ENCODE measurements at places on chromosomes 1 and 21. TPM values are rescaled to one million over a fixed set of nuclear protein-coding genes. Genes with fewer than 3 reads are reported as not detected.

Gene ATAD3C
- 0.44 TPM for total RNA-seq

Gene CYP4B1
- total RNA-seq = not detected

Gene C8A
- not detected for total RNA-seq

DNA sequence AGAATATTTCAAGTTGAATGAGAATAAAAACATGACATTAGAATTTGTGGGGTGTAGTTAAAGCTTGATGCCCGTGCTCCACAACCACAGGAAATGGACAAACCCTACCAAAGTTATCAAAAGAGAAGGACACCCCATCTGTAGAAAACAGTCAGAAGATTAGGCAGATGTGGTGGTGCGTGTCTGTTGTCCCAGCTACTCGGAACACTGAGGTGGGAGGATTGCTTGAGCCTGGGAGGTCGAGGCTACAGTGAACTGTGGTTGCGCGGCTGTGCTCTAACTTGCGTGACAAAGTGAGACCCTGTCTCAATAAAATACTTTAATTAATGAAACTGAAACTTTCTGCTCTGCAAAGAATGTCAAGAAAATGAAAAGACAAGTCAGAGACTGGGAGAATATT, 1.5 kb upstream of the SPATC1L start:
- peaks cover 38% of the 10 kb centered on the region for H3K4me1 ChIP-seq
- no peaks in the 10 kb centered on the region for H3K27me3 ChIP-seq
- H3K27ac ChIP-seq = peak overlapping the region; percentile 38
- DNase-seq = no peak

DNA sequence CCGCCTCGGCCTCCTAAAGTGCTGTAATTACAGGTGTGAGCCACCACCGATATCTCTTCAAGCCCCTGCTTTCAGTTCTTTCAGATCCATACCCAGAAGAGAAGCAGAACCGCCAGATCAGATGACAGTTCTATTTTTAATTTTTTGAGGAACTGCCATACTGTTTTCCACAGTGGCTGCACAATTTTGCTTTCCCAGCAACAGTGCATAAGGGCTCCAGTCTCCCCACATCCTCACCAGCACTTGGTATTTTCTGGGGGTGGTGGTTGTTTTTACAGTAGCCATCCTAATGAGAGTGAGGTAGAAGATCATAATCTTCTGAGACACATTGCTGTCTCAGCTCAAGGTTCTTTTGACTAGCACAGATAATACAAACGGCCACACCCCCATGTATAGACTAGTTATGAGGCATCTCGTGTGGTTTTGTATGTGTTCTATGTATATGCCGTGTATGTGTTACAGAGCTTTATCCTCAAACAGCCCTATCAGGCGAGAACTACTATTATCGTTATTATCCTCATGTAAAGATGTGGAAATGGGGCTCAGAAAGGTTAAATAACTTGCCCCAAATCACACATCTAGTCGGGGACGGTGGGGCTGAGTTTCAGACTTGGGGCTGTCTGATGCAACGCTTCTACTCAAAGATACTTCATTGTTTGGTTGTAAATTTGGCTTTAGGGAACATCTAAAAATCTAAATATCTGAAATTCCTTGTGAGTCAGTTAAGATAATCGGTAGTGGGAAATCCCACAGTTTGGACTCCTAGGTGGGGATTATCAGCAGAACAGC, 12.0 kb downstream of the FHAD1 start:
- H3K27me3 ChIP-seq = peaks cover 53% of the 10 kb centered on the region
- H3K4me3 ChIP-seq = no peak overlapping the region
- H3K27ac ChIP-seq = no peak overlapping the region
- peak; percentile 27 for DNase-seq

DNA sequence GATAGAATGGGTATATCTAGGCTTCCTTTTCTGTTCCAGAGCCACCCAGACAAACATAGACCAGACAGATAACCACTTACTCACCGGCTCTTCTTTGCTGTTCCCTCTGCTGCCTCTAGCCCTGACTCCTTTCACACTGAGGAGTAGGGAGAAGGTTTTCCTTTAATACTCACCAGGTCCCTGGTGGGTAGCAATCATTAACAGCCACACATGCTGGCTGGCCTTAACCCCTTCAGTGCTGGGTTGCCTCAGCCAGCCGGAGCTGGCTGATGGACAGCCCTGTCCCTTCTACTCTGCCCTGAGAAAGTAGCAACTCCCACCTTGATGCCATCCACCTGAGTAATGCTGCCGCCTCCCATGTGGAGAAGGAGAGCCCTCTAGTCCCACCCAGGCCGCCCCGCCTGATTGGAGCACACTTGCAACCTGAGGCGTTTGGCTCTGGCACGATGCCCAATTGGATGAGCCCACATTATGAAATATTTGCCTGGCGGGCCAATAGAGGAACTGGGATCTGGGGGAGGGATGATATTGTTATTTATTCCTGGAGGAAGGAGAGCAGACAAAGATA, 71.6 kb downstream of the PLEKHA6 start:
- H3K36me3 ChIP-seq = no peaks in the 10 kb centered on the region
- H3K4me3 ChIP-seq = no peak overlapping the region
- DNase-seq = no peak
- peaks cover 29% of the 10 kb centered on the region for H3K4me1 ChIP-seq

DNA sequence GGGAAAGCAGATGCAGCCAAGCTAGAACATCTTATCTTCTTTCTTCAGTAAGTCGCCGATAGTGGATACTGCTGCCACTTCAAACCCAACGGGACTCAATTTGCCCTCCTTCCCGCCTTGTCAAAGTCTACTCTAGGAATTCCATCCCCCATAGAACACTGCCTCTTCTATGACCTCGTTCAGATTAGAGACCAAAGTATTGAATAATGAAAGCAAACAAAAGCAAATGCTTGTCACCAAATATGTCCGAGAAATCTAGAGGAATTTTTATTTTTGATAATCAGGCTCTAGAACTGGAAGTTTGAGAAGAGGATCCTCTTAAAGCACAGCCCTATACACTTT, 853 bp upstream of the RRAGC start:
- H3K36me3 ChIP-seq = peaks cover 10% of the 10 kb centered on the region
- H3K4me3 ChIP-seq = peak overlapping the region; percentile 95
- no peak for DNase-seq
- H3K4me1 ChIP-seq = peaks cover 60% of the 10 kb centered on the region

DNA sequence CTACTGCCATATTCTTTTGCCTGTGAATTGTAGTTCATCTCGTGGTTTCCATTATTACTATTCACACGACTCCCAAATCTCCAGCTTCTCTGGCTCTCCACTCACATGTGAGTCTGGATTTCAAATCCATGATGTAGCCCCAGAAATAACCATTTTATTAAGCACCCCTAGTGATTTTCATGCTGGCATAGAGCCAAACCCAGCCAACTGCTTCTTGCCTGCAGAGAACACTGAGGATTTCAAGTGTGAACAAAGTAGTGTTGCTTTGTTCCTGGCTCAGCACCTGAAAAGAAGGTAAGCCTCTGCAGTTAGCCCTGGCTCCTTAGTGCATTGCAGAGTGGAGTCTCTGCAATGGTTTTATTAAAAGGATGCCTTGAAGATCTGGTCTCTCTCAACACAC, 25.9 kb downstream of the UTP25 start:
- no peak overlapping the region for H3K4me3 ChIP-seq
- H3K27me3 ChIP-seq = no peaks in the 10 kb centered on the region
- peaks cover 8% of the 10 kb centered on the region for H3K4me1 ChIP-seq
- peaks cover 22% of the 10 kb centered on the region for H3K36me3 ChIP-seq
- no peak for DNase-seq

DNA sequence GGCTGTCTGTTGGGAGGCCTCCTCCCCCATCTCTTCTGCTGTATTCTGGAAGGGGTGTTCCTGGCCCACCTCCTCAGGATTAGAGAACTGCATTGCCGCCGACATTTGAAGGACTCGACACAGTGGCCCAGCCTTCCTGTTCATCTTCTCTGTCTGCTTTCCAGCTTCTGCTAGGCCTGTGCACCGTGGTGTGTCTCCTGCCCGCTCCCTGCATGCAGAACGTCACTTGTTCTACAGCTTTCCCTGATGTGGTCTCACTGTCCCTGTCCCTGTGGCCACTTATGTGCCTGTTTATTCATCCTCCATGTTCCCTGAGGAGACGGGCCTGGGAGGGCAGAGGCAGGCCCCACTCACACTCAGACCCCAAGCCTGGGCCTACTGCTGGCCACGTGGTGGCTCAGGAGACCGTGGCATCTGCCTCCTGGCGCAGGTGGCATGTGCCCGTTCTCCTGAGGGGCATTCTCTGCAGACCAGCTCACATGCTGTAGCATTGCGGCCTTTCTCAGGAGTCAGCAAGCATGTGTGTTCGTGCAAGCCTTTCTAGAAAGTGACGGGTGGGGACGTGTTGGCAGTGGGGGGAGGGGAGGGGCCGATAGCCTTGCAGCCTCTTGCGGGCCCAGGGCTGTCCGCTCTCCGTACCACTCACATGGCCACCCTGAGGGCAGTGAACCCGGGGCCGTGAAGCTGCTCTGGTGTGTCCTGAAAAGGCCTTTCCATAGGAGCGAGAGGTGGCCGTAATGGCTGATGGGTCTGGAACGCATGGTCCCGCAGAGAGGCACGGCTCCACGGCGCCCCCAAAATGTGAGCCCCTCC, 35.9 kb downstream of the POFUT2 start:
- peaks cover 16% of the 10 kb centered on the region for H3K4me1 ChIP-seq
- no peak overlapping the region for H3K4me3 ChIP-seq
- H3K27ac ChIP-seq = no peak overlapping the region
- H3K36me3 ChIP-seq = no peaks in the 10 kb centered on the region
- H3K27me3 ChIP-seq = peaks cover 11% of the 10 kb centered on the region

GRCh38 chr1:162094271-162094670, 24.8 kb downstream of the NOS1AP start:
- H3K4me3 ChIP-seq = no peak overlapping the region
- H3K27me3 ChIP-seq = peaks cover 27% of the 10 kb centered on the region
- no peak overlapping the region for H3K27ac ChIP-seq
- H3K36me3 ChIP-seq = no peaks in the 10 kb centered on the region
- peaks cover 5% of the 10 kb centered on the region for H3K4me1 ChIP-seq
- no peak for DNase-seq

DNA sequence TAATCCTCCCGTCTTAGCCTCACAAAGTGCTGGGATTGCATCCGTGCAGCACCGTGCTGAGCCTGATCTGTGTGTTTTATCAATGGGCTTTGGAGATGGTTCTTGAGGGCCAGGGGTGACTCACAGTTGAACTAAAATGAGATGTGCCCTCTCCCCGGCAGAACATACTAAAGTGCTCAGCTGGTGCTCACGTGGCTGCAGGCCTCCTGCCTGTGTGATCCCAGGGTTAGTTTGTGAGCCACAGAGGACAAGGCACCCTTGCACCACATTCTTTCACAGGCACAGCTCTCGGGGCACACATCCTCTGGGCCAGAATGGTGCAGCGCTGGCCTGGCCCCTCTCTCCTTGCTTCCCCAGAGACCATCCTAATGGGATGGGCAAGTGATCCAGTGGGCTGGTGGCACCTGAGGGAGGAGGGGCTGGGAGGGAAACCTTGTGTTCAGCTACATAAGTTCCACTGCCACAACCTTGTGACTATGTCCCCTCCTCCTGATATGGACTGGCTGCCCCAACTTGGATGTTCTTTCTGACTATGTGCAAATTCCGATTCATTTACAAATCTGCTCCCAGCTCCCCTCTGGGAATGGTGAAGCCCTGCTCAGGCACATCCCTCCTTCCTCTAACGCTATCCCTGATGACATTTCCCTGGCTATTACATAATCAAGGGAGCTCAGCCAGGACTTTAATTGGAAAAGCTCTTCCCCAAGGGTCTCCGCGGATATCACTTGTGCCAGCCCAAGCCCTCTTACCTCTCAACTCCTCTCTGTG, 197.0 kb upstream of the EDN2 start:
- H3K36me3 ChIP-seq = no peaks in the 10 kb centered on the region
- peaks cover 17% of the 10 kb centered on the region for H3K4me1 ChIP-seq
- no peak overlapping the region for H3K27ac ChIP-seq
- DNase-seq = no peak
- H3K4me3 ChIP-seq = no peak overlapping the region

DNA sequence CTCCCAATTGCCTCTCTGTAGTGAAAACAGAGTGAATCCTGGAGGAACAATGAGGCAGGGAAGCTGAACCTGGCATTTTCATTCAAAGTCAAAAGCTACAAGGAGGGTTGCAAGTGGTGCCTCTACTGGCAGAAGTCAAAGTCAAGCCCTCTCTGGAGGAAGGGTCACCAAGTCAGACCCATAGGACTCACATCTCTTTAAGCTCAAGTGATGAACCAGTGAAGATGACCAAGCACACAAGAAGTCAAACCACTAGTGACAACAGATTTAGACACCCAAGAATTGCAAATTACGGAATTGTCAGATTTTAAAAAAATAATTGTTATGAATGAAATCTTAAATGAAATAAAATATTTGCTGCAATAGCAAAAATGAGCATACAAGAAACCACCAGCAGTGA, 81.1 kb upstream of the ATP1B1 start:
- H3K27me3 ChIP-seq = peaks cover 3% of the 10 kb centered on the region
- DNase-seq = no peak
- H3K4me3 ChIP-seq = no peak overlapping the region

DNA sequence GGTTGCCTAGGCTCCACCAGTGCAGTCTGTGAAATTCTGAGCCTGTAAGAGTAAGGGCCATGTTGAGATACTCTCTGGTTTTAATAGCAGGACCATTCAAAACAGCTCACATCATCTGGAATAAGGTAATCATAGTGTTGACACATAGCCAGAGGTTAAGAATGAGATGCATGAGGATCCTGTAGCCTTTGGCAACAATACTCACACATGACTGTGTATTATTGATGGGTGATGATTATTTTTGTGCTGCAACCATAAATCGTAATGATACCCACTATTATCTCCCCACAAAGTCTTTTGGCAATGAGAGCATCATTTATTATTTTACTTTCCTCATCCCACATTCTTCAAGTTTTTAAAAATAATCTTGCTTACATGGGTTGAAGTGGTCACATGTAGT, 35.5 kb downstream of the KCNK2 start:
- H3K4me1 ChIP-seq = peaks cover 26% of the 10 kb centered on the region
- no peak for DNase-seq
- no peak overlapping the region for H3K4me3 ChIP-seq
- H3K27me3 ChIP-seq = no peaks in the 10 kb centered on the region

DNA sequence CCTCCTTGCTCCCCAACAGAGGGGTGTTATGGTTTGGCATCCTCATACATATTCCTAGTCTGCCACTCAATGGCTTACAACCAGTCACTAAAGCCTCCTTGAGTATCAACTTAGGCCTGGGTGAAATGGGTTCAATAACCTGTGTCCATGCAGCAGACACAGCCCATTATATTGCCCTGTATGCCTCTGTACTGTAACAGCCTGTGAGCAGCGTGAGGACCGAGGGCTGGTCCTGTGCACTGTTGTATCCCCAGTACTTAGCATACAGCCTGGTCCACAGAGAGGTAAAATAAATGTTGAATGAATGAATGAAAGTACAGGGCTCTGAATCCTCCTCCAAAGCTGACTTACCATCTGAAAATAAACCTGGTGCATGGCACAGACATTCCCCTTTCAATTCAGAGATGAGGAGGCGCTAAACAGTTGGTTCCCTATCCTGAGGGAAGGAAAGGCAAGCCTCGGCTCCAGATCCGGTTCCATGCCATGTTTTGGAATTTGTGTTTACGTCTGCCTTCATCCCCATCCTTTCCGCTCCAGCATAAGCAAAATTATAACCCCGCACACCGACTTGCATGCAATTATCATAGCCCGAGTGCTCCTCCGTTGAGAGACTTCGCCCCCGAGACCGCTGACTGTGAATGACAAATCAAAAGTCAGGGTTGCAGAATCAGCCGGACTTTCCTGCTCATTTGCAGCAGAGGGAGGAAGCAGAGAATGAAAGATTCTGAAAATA, 45.0 kb upstream of the DNAJC6 start:
- H3K36me3 ChIP-seq = no peaks in the 10 kb centered on the region
- DNase-seq = no peak
- H3K4me3 ChIP-seq = peak overlapping the region; percentile 81
